ENCODE measurements at places on chromosomes 16 and 17.

- no peak for DNase-seq
Observed at GRCh38 chr17:55996826-55997225, 156.4 kb upstream of the ANKFN1 start.

GRCh38 chr17:15456972-15457722 is 10.3 kb downstream of the CDRT4 start:
- DNase-seq = no peak

- no peak for DNase-seq
Observed at GRCh38 chr17:77438241-77439188, 297.7 kb downstream of the SEC14L1 start.

- DNase-seq = no peak
Observed at GRCh38 chr17:3678095-3678820, 9.6 kb downstream of the EMC6 start.

DNA sequence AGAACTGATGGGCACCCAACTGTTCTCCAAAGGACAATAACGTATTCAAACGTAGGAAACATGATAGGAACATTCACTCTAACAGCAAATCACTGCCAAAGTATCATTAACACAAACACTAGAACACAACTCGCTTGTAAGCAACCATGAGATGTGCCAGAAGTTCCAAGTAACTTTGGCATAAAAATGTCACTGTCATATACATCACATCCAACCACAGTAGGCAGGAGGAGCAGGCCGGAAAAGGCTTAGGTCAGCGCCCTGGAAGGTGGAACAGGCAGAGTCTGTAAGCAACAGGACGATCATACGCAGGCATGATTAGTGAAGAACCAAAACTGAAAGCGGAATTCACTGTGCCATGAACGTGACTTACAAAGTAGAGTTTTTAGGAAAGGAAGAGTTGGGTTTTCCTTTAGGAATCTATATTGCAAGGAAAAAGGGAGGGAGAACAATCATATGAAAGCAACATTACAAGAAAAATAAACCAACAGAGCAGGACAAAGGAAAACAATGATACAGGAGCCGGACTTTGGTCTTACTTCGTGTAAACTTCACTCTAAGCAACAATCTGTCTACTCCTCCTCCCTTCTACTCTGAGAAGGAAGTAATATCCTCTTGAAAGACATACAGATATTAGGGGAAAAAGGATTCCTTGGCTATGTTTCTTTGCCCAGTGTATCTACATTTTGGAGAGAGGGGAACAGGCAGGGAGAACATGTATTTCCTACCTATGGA is 52.3 kb downstream of the YWHAE start:
- DNase-seq = no peak

- no peak for DNase-seq
Observed at GRCh38 chr16:7097518-7097917, 235.1 kb upstream of the RBFOX1 start.

DNA sequence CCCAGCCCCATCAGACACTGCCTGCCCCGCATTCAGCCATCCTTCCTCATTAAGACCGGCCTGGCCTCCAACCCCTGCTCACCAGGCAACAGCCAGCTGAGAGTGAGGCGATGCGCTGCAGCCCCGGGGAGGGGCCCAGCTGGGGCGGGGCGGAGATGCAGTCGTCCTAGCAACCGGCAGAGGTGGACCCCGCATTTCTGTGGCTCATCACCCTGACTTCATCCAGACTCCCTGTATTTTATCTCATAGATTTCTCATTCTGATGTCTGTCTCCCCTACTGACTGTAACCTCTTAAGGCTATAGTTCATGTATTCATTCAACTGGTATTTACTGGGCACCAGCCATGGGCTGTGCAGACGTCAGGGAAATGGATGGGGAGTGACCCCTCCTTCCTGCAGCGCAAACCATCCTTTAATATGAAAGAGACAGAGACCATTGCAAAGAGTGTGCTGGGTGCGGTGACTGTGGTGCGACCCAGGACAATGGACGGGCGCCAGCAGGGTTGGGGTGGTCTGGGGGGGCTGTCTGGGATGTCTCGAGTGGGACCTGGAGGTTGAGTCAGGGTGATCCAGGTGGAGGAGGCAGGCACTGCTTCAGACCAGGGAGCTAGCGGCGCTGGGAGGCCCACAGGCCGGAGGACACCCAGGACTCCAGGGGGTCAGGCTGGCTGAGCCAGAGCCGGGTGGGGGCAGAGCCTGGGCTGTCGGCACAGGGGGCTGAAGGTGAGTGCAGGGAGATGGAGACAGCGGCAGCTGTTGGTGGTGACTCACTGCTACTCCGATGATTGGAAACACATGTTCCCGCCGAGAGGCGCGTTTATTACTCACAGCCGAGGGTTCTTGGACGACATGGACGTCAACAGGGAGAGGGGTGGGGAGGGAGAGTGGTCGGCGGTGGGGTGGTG is 10.5 kb upstream of the TIMP2 start:
- no peak for DNase-seq

- DNase-seq = no peak
Observed at GRCh38 chr16:22428654-22429053, 54.2 kb upstream of the CDR2 start.

GRCh38 chr16:15785386-15786059 is 71.3 kb downstream of the MYH11 start:
- no peak for DNase-seq

GRCh38 chr16:71929048-71929447 is 33.7 kb downstream of the IST1 start:
- DNase-seq = no peak

DNA sequence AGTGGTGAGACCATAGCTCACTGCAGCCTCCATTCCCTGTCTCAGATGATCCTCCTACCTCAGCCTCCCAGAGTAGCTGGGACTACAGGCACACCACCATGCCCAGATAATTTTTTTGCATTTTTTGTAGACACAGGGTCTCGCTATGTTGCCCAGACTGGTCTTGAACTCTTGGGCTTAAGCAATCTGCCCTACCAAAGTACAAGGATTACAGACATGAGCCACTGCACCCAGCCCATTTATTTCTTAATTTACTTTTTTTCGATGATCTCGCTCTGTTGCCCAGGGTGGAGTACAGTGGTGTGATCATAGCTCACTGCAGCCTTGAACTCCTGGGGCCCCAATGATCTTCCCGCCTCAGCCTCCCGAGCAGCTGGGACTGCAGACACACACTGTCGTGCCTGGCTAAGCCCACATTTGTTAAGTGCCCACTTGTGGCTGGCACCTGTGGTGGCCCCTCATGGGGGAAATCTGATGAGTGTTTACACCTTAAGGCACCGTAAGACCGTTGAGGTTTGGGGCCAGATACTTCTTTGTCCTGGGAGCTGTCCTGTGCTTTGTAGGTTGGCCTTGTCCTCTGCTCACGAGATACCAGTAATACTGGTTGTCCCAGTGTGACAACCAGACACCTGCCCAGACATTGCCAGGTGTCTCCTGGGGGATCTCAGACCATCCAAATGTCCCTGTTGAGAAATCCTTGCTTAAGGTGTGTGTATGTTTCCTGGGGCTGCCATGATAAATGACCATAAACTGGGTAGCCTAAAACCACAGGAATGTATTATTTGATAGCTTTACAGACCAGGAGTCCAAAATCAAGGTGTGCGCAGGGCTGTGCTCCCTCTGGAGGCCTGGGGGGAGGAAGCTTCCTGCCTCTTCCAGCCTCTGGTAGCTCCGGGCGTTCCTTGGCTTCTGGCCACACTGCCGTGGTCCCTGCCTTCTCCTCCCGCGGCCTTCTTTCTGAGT is 141.4 kb upstream of the GSE1 start:
- DNase-seq = peak; percentile 55

DNA sequence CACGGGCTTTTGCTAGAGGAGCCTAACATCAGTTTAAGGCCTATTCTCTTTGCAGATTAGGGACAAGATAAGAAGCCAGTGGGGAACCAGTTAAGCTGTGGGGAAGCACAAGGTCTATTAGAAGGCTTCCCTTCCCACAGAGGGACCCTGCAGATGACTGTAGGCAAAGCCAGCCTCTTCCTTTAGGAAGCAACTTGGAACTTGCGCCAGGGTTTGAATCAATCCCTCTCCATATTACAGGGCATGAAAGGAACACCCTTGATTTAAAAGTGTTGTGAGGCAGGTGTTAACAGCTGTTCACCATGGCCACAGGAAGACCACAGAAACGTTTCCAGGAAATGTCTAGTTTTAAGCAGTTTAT is 77.3 kb downstream of the RPTOR start:
- DNase-seq = no peak

DNA sequence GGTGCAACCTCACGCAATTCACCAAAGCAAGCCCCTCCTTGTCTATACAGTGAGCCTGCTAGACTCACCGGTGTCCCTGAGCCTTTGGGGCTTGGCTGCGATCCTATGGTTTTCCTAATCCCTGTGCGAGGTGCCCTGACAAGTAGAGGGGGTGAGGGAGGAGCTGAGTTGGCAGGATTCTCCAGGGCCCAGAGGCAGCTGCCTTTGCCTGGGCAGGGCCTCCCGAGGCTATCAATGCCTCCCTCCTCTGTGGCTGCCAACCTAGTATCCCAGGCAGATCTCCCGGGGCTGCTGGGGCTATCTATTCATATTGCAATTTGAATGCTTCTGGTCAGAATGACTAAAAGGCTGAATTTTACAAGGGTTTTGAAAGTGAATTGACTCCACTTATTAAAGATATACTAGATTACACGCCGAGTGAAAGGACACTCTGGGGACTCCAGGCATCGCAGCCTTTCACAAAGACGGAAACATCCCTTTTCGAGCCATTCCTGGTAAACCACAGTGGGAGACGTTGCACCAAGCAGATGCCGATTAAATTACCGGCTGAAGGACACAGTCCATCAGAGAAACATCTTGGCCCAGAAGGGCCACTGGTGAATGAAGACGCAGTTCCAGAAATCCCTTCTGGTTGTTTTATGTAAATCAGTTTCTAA is 11.3 kb upstream of the PITPNM3 start:
- DNase-seq = no peak
